Hepatocyte (in vitro differentiated cells): ENCODE measurements at places on chromosomes 1 and 21.

- DNase-seq: no peak
These were observed 37.2 kb downstream of the OR6Y1 start for GRCh38 chr1:158516966-158517365.

DNA sequence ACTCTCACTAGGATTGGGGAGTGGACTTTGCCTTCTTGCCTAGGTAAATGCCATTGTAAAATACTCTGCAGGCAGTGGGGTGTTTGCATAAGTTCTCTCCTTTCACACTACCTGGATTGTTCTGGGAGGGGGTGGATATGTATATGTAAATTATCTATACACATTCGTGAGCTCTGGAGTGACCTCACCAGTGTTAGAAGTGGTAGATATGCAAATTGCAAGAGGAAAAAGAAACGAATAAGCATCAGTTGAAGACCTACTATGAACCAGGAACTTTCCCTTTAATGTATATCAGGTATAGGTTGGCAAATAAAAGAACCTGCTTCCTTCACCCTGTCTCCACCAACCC lies 1.5 kb upstream of the ARHGEF11 start:
- peak; percentile 63 for DNase-seq

DNA sequence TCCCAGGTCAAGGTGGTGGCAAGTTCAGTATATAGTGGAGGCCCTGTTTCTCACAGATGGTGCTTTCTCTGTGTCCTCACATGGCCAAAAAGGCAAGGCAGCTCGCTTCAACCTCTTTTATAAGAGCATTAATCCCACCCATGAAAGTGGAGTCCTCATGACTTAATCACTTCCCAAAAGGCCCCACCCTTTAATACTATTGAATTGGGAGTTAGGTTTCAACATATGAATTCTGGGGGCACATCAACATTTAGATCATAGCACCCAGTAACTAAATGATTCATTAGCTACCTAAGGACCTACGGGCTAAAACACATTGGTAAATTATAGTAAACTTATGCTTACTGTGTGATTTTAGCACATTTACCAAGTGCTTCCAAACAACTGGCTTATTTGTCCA lies 317.9 kb downstream of the LTN1 start:
- DNase-seq: no peak

DNA sequence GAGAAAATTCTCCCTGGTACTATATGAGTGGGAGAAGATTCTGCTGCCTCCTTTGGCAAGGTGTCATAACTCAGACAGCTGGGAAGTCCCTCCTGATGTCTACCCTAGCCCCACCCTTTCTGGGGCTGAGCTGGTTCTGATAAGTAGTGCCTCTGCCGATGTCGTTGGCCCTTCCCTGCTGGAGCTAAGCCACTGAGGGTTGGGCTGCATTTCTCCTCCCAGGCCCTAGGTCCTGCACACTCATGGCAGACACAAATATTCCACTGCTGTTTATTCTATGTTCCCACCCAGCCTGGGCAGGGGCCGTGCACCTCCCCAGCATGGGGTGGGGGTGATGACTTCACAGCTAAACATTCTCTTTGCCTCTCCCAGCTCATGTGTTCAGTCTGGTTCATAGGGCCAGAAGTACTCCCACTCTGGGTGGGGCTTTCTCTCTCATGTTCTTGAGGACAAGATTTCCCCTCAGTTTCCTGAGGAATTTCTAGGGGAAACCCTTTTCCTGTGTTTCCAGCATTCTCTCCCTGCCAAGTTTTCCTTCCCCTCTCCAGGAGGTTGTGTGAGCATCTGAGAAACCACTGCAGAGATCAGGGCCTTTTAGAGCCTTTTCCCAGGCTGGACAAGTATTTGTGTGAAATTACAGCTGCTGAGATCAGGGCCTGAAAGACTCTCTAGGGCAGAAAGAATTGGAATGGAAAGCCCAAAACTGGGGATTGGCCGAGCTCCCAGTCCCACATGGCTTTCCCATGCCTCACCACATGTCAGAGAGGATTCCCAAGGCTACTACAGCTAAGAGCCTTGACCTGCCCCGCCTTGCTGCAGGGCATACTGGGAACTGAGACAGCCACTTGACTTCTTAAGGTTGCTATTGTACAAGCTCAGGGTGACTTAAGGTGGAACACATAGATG lies 66.2 kb downstream of the ATP2B4 start:
- peak; percentile 80 for DNase-seq

GRCh38 chr1:16167331-16168143 lies 11.7 kb upstream of the EPHA2 start:
- peak; percentile 86 for DNase-seq

DNA sequence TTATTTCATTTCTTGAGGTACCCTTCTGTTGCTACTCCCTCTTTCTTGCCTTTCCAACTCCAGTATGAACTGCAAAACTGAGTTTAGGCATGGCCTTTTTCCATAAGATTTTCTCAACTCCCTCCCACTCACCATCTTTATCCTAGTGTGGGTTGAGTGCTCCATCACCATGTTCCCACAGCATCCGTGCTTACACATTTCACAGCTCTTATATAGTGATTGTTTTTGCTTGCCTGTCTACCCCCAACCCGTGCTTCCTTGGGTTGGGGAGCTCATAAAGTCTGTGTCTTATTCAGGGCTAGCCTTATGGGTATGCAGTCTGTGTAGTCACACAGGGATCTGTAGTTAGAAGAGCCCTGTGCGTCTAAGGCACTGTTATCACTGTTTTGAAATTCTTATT lies 68.2 kb upstream of the CCDC190 start:
- DNase-seq: no peak

DNA sequence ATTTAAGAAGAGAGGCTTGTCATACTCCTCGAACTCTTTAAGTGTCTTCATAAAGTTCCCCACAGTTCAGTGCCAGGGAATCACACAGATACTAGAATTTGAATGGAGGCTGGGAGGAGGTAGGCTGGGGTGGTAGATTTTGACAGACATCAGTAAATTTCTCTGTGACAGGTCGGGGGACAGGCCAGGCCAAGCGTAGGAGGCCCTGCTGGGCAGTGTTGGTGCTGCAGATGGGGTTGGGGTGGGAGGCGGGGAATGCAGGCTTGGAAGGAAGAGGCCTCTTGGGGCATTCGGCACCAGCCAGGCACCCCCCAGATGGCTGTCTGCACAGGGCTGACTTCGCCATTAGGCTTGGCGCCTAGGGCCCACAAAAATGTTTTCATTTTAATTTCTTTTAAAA lies 84.0 kb downstream of the MAN1C1 start:
- no peak for DNase-seq

- DNase-seq: peak; percentile 40
These were observed 165.0 kb downstream of the TRIM33 start for GRCh38 chr1:114345930-114346479.

DNA sequence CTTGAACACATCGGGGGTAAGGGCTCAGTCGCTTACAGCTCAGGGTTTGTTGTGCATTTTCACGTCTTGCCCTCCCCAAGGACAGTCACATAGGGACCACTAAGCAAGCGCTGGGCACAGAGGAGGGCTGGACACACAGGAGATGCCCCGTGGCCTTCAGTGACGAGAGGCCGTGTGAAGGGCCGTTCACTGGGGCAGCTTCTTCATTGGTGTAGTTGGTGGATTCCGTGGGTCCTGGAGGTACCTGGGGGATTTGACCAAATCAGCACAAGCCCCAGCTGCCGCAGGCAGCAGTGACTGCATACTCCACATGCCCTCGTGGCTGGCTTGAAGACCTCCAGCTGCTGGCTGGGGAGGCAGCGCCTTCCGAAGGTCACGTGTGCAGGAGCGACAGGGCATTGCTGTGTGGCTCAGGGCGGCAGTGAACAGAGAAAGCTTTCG lies 100.8 kb upstream of the C1orf174 start:
- no peak for DNase-seq

- no peak for DNase-seq
These were observed 104.0 kb upstream of the HP1BP3 start for GRCh38 chr1:20891091-20891490.
